ENCODE measurements at places on chromosomes 11 and 22.
A peak's percentile ranks its signal among the peaks of the same experiment; 100 is the strongest.

GRCh38 chr11:83826078-83826477 lies 539.9 kb upstream of the CCDC90B start:
- DNase-seq, result no peak

- DNase-seq, result peak; percentile 48
Measured at GRCh38 chr11:111308140-111308539, 9.8 kb downstream of the POU2AF3 start.

GRCh38 chr22:31899669-31900068 lies 44.7 kb upstream of the YWHAH start:
- no peak for DNase-seq

DNA sequence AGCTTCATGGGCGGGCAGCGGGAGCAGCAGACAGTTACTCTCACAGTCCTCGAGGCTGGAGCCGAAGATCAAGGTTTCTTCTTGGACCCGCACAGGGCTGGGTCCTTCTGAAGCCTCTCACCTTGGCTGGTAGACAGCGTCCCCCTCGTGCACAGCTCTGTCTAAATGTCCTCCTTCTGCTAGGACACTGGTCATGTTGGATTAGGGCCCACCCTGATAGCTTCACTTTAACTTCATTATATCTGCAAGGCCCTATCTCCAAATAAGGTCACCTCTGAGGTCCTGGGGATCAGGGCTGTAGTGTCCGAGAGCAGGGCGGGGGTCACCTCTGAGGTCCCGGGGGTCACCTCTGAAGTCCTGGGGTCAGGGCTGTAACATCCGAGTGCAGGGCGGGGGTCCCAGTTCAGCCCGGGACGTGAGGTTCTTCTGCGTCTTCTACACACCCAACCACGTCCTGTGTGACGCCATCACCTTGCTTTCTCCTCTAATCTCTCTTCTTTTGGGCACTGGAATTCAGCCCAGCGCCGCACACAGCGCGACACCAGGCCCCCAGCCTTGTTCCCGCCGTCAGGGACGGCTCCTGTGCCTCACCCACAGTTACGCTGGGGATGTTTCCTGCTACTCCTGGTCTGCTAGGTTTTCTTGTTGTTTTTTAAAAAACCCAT lies 34.1 kb upstream of the TOLLIP start:
- DNase-seq, result no peak

GRCh38 chr11:38169286-38169685 lies 1571.2 kb upstream of the RAG2 start:
- no peak for DNase-seq
